ENCODE measurements at places on chromosomes 5 and 9. TPM values are rescaled to one million over a fixed set of nuclear protein-coding genes. Genes with fewer than 3 reads are reported as not detected.

The HMCN2 gene
- 0.11 TPM for total RNA-seq

The ZNF367 gene
- total RNA-seq: 4.2 TPM

The KCTD16 gene
- total RNA-seq: 6.1 TPM

The S100Z gene
- not detected for total RNA-seq

The TICAM2 gene
- total RNA-seq: 19.7 TPM

The ADAMTS13 gene
- 1.3 TPM for total RNA-seq

The ARAP3 gene
- total RNA-seq: 3.8 TPM

The ZNF474 gene
- 0.26 TPM for total RNA-seq

The NAA35 gene
- 31.2 TPM for total RNA-seq

The CXCL14 gene
- total RNA-seq: 0.13 TPM

The ARHGAP26 gene
- 5.1 TPM for total RNA-seq

The RAD1 gene
- total RNA-seq: 67.8 TPM

The STC2 gene
- total RNA-seq: 320 TPM

The RASGEF1C gene
- total RNA-seq: not detected

The ECSCR gene
- 1.5 TPM for total RNA-seq

The TMEM215 gene
- not detected for total RNA-seq

The CNTLN gene
- 24.6 TPM for total RNA-seq

The SNCAIP gene
- 1.0 TPM for total RNA-seq

The POU5F2 gene
- 4.9 TPM for total RNA-seq

The PCDHB7 gene
- total RNA-seq: 2.0 TPM

The OSMR gene
- total RNA-seq: 145 TPM

The GABRG2 gene
- not detected for total RNA-seq

The KIAA1958 gene
- 1.7 TPM for total RNA-seq

The OR1J2 gene
- 0.32 TPM for total RNA-seq

The RAB24 gene
- total RNA-seq: 16.5 TPM

The SPATA31D4 gene
- not detected for total RNA-seq

The SHC3 gene
- total RNA-seq: 0.26 TPM

The HTR4 gene
- 0.11 TPM for total RNA-seq
